ENCODE measurements at places on chromosomes 2 and 18. TPM values are rescaled to one million over a fixed set of nuclear protein-coding genes. Genes with fewer than 3 reads are reported as not detected.

- H3K36me3 ChIP-seq = no peaks in the 10 kb centered on the region
- no peaks in the 10 kb centered on the region for H3K27me3 ChIP-seq
- H3K4me1 ChIP-seq = no peaks in the 10 kb centered on the region
- DNase-seq = no peak
- no peak overlapping the region for H3K4me3 ChIP-seq
These were observed 29.1 kb upstream of the CPS1 start for GRCh38 chr2:210527286-210527685.

DNA sequence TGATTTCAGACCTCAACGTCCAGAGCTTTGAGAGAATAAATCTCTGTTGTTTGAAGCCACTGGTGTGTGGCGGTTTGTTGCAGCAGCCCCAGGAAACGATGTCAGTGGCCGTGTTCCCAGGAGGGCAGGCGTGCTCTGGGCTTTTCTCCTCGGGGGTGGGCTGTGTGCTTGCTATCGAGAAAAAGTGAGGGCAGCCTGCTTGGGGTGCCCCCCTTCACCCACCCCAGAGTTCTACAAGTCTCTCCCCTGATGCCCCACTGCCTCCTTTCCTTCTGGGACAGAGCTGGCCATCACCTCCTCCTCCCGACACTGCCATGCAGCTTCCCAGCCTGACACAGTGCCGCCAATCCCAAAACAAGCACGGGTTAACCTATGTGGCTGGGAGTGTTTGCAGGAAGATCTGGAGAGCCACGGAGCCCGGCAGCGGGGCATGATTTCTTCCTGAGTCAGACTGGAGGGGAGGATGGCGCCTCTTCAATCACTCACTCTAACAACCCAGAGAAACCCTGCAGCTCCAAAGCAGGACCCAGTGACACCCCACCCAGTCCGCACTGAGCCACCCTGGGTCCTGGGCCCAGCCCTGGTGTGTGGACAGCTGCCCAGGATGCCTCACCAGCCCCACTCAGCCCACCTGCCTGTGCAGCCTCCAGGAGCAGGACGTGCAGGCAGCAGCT is 213.7 kb upstream of the RAB6C start:
- H3K4me3 ChIP-seq = no peak overlapping the region
- no peak for DNase-seq
- H3K4me1 ChIP-seq = no peaks in the 10 kb centered on the region
- no peaks in the 10 kb centered on the region for H3K27me3 ChIP-seq
- no peak overlapping the region for H3K27ac ChIP-seq

GRCh38 chr2:229725716-229726574 is 11.6 kb upstream of the DNER start:
- H3K36me3 ChIP-seq = no peaks in the 10 kb centered on the region
- no peak overlapping the region for H3K4me3 ChIP-seq
- H3K27me3 ChIP-seq = no peaks in the 10 kb centered on the region
- H3K27ac ChIP-seq = no peak overlapping the region
- H3K4me1 ChIP-seq = no peaks in the 10 kb centered on the region

DNA sequence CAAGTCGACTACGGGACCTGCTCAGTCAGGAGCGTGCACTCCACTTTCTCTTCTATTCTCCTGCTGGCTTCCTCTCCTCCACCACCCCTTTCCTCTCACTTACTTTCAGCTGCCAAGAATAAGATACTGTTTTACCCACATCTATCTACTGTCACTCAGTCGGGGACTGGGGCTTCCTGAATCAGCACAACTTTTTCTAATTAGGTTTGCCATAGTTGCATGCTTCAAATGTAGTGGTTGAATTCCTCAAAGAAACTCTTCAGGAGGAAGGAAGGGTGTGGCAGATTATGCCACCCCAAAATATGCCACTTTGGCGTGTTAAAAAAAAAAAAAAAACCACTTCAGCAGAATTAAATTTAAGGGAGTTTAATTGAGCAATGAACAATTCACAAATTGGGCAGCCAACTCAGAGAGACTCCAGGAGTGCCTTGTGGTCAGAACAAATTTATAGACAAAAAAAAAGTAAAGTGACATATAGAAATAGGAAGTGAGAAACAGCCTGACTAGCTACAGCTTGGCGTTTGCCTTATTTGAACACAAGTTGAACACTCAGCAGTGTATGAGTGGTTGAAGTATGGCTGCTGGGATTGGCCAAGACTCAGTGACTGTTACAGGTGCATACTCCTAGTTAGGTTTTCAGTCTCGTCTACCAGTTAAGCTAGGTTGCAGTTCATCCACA is 32.5 kb upstream of the RMDN2 start:
- no peaks in the 10 kb centered on the region for H3K36me3 ChIP-seq
- no peak overlapping the region for H3K27ac ChIP-seq
- H3K27me3 ChIP-seq = no peaks in the 10 kb centered on the region
- H3K4me1 ChIP-seq = no peaks in the 10 kb centered on the region
- no peak for DNase-seq
- H3K4me3 ChIP-seq = no peak overlapping the region

DNA sequence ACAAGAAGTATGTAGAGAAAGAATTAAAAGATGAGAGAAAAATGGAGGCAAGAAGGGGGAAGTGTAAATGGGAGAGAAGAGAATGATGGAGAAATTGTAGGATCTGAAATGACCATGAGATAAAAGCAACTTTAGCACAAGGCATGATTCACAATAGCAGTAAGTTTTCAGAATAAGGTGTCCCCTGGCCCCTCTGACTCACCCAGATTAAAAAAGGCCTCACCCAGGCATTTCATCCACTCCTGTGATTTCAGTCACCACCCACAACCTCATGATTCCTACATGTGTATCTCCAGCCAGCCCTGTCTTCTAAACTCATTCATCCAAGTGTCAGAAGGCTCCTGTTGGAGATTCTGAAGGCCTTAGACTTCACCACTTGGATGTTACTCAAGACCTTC is 56.6 kb downstream of the SP100 start:
- H3K36me3 ChIP-seq = no peaks in the 10 kb centered on the region
- H3K4me1 ChIP-seq = no peaks in the 10 kb centered on the region
- H3K27ac ChIP-seq = no peak overlapping the region
- no peak for DNase-seq
- no peak overlapping the region for H3K4me3 ChIP-seq

DNA sequence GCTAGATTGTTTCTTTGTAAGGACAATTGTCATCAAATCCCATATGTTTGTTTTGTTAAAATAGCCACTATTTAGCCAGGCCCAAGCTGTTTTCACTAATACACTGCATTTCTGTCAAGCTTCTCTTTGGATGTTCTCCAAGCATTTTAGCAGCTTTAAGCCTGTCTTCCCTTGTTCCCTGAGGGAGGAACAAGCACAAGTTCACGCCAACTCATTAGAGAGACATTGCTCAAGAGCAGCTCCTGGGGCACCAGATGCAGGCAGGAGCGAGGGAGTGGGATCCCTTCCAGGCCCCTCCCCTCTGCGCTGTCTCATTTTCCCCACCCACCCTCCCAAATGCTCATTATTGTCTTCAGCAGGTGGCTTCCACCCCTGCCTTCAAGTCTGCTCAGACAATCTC is 32.6 kb upstream of the PPP3R1 start:
- peaks cover 36% of the 10 kb centered on the region for H3K4me1 ChIP-seq
- no peak overlapping the region for H3K27ac ChIP-seq
- H3K27me3 ChIP-seq = no peaks in the 10 kb centered on the region

- no peaks in the 10 kb centered on the region for H3K4me1 ChIP-seq
- H3K27me3 ChIP-seq = no peaks in the 10 kb centered on the region
- no peak for DNase-seq
- H3K27ac ChIP-seq = no peak overlapping the region
These were observed 1862.5 kb downstream of the SUCLG1 start for GRCh38 chr2:82596581-82596980.

DNA sequence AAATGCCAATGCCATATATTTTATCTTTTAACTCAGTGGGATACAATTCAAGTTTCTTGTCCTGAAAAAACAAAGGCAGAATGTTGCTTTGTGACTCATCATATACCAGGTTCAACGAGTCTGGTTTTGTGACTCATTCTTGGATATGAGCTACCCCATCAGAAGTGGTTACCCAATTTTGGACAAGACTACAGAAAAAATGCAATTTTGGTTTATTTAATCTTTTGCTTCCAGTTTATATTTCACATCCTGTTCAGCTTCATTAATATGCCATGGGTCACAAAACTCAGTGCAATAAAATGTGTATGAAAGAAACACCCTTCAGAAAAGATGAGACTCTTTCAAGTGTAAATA is 25.0 kb downstream of the FN1 start:
- H3K4me1 ChIP-seq = no peaks in the 10 kb centered on the region
- H3K27me3 ChIP-seq = no peaks in the 10 kb centered on the region
- no peak for DNase-seq

GRCh38 chr2:128615571-128615970 is 296.9 kb upstream of the HS6ST1 start:
- no peak overlapping the region for H3K4me3 ChIP-seq
- no peak overlapping the region for H3K27ac ChIP-seq
- no peaks in the 10 kb centered on the region for H3K4me1 ChIP-seq
- no peak for DNase-seq
- no peaks in the 10 kb centered on the region for H3K27me3 ChIP-seq

GRCh38 chr2:33229646-33230045 is 246.8 kb upstream of the RASGRP3 start:
- H3K4me1 ChIP-seq = no peaks in the 10 kb centered on the region
- no peak for DNase-seq
- H3K36me3 ChIP-seq = no peaks in the 10 kb centered on the region
- H3K27me3 ChIP-seq = no peaks in the 10 kb centered on the region
- H3K27ac ChIP-seq = no peak overlapping the region
- no peak overlapping the region for H3K4me3 ChIP-seq

DNA sequence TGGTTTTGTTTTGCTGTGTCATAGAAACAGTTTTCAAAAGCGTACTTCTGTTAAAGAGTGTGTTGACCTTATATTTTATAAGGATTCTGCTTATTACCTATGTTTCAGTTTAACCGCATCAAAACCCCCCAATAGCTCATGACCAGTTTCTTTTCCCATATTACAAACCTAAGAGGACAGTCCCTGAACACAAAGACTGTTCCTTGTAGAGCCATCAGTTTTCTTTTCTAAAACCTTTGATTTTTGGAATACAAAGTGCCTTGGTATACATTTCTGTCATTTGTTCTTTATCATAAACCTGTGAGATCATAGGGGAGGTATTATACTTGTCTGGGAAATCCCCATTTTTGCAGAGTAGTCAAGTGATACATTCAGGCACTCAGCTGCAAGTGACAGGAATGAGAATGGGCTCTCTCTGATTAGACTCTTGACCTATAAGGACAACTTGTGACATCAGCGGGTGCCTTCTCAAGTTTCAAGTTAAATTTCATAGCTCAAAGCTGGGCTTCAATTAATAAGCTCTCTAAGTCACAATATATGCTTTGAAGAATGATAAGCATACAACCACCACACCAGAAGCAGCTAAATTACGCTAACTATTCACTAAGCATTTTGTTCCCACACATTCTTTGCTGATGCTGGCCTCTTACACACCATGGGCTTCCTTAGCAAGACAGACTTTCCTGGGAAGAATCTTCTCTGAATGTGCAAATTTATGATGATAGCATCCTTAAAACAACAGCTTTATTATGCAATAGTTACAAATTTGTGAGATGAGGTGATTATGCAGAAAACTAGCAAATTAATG is 97.5 kb upstream of the CD302 start:
- DNase-seq = no peak
- no peaks in the 10 kb centered on the region for H3K36me3 ChIP-seq
- H3K27ac ChIP-seq = no peak overlapping the region

DNA sequence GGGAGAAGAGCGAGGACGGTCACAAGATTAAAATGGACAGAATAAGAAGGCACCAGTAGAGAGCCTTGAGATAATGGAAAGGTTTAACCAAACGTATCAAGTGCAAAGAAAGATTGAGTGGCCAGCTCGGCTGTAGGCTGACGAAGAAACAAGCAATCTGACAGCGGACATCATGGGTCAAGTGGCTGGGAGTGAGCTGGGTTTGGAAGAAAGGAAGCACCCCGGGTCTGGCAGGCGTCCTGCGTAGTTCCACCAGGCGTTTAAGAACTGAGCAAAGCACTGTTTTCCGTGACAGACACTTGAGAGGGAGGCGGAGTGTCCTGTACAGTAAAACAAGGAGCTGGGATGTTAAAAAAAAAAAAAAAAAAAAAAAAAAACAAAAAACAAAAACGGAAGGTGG is 27.1 kb downstream of the DAPL1 start:
- no peaks in the 10 kb centered on the region for H3K4me1 ChIP-seq
- no peak for DNase-seq
- H3K27ac ChIP-seq = no peak overlapping the region
- no peaks in the 10 kb centered on the region for H3K36me3 ChIP-seq

DNA sequence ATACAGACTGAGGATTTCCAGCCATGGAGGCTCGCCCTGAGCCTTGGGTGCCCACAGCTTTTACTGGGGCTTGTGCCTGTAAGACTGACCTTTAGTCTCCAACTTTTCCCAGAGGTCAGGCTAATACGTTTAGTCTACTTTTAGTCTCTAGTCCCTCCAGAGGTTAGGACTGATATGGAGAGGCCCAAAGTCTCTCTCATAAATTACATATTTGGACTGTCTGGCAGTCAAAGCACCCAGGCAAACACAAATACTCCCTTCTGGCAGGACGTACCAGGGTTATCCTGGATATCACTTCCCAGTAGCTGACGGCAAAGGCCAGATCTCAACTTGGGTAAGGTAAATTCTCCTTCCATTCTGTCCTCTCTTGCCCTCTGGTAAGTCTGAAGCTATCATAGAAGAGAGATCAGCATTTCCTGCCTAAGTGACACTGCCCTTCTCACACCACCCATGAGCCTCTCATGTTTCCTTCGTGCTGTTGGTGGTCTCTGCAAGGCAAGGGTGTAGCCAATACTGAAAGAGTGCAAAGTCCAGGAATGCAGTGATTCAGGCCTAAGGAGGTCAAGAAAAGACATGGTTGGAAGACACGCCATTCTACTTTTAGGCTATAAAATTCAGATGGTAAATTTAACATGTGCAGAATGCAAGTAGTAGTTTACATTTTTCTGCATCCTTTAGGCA is 69.3 kb upstream of the NEDD4L start:
- H3K27me3 ChIP-seq = no peaks in the 10 kb centered on the region
- no peak overlapping the region for H3K27ac ChIP-seq
- no peaks in the 10 kb centered on the region for H3K36me3 ChIP-seq
- H3K4me1 ChIP-seq = peaks cover 11% of the 10 kb centered on the region
- no peak for DNase-seq

DNA sequence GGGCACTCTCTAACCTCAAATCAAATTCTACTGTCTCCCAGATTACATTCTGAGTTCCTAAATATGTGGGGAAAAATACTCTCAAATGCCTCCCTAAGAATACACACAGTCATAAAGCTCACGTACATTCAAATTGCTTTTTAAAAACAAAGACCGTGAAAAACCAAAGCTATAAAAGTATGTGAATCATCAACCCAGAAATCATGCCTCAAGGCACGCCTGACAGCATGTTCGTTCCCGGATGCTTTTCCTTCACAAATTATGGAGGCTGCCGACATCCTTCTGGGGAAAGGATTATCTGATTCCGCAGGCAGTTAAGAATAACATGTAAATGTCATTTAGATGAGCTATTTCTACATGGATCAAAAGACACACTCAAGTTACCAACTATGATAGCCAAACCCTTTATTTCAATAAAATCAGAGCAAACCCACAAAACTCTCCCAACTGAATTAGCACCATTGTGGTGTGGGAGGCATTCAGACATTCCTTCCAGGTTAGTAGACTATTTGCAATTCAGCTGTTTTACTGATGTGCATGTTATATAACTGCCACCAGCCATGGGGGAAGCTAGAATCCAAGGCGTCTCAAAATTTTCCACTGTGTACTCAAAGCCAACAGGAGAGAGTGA is 398.2 kb upstream of the TRIB2 start:
- H3K4me1 ChIP-seq = no peaks in the 10 kb centered on the region
- H3K36me3 ChIP-seq = no peaks in the 10 kb centered on the region
- H3K27me3 ChIP-seq = no peaks in the 10 kb centered on the region

Gene ACMSD
- total RNA-seq = 0.29 TPM

Gene CPO
- 1.1 TPM for total RNA-seq

Gene MFF
- 151 TPM for total RNA-seq

Gene C1QL2
- total RNA-seq = not detected

Gene TMEM178A
- not detected for total RNA-seq

Gene SELENOI
- total RNA-seq = 14.1 TPM

Gene DPP10
- not detected for total RNA-seq

Gene CXCR2
- 0.26 TPM for total RNA-seq

Gene TSPYL6
- not detected for total RNA-seq

Gene CTIF
- total RNA-seq = 20.2 TPM
